ENCODE measurements at places on chromosomes 2 and 18. TPM values are rescaled to one million over a fixed set of nuclear protein-coding genes. Genes with fewer than 3 reads are reported as not detected.
A peak's percentile ranks its signal among the peaks of the same experiment; 100 is the strongest.

ERMN gene
- total RNA-seq, result 0.78 TPM

GRCh38 chr2:127413782-127414637 lies 4.2 kb upstream of the PROC start:
- DNase-seq, result no peak

OXER1 gene
- 0.32 TPM for total RNA-seq

MAP3K19 gene
- not detected for total RNA-seq

DNA sequence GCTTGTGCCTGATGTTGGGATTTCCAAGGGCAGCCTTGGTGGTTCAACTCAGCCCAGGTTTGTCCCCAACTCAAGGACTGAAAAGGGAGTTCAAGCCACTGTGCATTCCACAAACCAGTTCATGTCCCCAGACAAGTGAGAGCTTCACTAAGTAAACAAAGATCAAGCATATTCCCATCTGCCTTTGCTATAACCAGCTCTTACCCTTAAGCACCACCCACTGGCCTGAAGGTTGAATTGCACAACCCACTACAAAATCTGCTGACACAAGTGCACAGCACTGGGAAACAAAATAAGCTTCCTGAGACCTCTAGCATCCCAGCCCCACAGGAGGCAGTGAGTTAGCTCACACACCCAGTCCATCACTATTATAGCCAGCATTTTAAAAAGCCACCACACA lies 516.7 kb downstream of the NR4A2 start:
- no peak for DNase-seq

DNA sequence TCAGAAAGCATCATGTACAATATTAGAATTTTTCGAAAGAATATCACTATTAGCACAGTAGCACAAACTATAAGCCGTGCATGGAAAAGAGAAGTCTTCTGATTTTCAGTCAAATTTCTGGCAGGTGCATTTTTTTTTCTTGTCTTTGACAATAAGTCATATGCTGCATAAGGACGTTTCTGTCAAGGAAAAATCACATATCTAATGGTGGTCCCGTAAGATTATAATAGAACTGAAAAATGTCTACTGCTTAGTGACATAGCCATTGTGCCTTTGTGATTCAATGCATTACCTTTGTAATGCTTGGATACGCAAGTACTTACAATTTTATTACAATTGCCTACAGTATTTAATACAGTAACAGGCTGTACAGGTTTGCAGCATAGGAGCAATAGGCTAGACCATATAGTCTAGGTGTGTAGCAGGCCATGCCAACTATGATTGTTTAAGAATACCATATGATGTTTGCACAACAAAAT lies 329.3 kb downstream of the LRRTM4 start:
- no peak for DNase-seq

GRCh38 chr2:161265874-161266273 lies 42.4 kb upstream of the PSMD14 start:
- no peak for DNase-seq

LRATD1 gene
- 3.0 TPM for total RNA-seq

GRCh38 chr2:43445781-43446180 lies 150.1 kb downstream of the THADA start:
- no peak for DNase-seq

DNA sequence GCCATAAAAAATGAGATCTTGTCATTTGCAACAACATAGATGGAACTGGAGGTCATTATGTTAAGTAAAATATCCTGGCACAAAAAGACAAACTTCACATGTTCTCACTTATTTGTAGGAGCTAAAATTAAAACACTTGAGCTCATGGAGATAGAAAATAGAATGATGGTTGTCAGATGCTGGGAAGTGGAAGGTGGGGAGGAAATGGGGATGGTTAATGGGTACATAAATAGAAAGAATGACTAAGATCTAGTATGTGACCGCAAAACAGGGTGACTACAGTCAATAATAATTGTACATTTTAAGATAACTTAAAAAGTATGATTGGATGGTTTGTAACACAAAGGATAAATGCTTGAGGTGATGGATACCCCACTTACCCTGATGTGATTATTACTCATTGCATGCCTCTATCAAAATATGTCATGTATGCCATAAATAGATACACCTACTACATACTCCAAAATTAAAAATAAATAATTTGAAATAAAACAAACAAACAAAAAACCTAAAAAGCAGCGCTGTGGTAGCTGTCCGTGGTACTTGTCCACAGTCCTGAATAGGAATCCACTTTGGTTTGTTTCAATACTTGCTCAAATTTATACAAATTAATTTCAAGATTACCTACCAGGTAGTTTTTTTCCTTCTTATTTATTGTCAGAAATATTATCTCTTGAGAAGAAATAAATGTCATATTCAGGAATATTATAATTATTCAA lies 224.5 kb downstream of the DLGAP1 start:
- DNase-seq, result no peak

DNA sequence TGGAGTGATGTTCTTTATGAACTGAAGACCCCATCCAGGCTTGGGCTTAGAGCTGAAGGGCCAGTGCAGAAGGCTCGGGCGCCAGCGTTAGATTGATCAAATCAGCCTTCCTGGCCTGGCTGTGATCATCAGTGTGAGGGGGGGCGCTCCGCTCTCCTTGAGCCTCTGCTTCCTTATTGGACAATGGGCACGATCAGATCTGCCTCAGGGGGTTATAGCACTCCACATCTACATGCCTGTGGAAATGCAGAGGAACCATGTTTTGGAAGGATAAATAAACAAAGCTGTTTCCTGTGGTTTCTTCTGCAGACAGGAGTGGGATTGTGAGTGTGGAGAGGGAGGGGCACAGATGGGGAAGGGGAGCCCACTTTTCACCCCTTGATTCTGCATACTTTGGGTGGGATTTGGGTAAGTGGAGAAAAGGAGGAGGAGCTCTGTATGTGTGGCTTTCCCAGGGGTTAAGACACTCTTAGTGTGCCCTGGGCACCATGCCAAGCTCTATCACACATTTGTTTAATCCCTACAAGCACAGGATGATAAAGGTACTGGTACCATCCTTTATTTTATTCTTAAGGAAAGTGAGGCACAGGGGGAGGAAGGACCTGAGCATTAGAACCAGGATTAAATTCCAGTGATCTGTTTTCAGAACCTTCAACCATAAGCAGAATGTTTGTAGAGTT lies 150.5 kb downstream of the EN1 start:
- no peak for DNase-seq

GRCh38 chr18:36762074-36762473 lies 66.7 kb downstream of the TPGS2 start:
- DNase-seq, result no peak

DNA sequence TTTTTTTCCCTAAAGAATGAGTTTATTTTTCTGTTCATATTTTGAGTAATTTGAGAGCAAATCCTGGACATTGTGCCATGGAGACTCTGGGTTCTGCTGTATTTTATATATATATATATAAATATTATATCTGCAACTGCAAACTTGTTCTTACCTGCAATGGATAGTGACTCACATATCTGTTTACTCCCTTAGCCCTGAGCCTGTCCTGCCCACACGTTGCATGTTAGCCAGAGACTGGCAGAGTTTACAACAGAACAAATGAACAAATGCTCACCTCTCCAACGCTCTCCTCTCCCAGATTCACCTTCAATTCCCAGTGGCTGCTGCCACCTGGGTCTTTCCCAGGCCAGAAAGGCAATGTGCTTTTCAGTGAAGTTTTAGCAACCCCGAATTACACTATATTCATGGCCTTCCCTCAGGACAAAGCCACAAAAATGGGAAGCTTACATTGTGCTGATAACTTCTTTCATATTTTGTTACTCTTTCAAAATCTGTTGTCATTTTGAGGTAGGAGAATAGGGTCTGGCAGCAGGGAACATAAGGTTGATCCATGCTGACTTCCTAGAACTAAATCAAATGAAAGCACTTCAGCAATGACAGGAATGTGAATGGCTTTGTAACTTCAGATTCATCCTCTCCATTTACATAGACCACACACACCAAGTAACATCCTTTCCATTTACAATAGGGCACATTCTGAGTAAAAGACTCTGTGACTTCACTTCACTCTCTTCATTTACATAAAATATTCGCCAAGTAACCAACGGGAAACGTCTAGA lies 105.4 kb upstream of the FAM110C start:
- no peak for DNase-seq

GRCh38 chr2:185667452-185667851 lies 71.2 kb upstream of the FSIP2 start:
- no peak for DNase-seq

GCC2 gene
- total RNA-seq, result 17.9 TPM

- DNase-seq, result no peak
Observed at GRCh38 chr18:1779587-1779986, 791.7 kb downstream of the METTL4 start.

DNA sequence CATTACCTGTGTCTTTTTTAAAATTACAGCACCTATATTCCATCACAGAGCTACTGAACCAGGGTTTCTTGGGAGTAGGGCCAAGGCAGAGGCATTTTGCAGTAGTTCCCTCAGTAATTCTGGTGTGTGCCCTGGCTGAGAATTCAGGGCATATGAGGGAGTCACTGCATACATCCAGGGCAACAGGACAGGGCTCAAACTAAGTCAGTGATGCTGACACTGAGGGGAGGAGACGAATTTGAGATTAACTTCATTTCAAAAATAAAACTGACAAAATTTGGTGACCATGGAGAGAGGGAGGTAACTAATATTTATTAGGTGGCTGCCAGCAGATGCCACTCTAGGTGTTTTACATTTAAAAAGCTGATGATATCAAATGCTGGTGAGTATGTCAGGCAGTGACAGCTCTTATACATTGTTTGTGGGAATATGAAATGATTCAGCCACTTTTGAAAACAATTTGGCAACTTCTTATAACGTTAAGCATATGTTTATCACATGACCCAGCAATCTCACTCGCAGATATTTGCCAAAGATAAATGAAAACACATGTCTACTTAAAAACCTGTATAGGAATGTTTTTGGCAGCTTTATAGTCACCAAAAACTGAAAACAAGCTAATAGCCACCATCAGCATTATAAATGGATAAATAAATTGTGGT lies 20.3 kb downstream of the STRADB start:
- DNase-seq, result no peak

DNA sequence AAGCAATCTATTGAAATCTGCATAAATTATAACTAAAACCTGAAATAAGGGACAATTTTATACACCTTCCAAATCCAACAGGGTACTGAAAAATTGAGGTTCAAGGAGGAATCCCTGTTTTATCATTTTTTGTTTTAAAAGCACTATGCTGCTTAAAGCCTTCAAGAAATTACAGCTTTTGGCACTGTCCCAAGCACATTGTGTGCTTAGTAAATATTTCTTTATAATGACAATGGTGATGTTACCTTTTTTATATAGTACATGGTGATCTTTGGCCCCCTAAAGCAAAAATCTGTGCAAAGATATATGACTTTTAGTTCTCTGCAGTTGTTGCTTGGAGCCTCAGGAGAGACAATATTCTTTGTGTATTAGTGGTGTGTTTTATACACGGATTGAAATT lies 71.6 kb upstream of the EFEMP1 start:
- DNase-seq, result no peak

- DNase-seq, result peak; percentile 65
Observed at GRCh38 chr2:44392338-44392943, 30.7 kb downstream of the CAMKMT start.

DNA sequence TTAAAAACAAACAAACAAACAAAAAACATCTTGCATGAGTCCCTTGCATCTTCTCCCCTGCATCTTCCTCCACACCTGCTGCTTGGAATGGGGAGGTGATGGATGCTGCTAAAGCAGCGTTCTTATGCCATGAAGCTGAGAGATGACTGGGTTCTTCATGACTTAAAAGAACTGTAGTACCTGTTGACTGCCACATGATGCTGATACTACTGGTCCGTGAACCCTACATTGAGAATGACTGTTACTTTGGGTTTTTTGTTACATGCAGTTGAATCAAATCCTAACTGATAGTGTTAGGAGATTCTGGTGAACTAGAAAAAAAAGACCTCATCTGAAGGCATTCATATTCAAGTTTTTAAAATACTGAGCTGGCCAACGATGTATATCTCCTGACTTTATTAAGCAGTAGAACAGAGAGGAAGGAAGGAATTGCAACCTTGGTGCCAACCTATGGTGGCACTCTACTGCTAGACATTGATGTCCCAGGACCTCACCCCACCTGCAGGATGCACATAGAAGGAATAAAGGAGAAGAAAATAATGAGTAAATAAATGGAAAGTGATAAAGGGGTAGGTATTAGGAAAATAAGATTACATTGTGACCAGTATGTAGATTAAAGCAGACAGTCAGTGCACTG lies 63.2 kb upstream of the SPAG16 start:
- DNase-seq, result no peak

DNA sequence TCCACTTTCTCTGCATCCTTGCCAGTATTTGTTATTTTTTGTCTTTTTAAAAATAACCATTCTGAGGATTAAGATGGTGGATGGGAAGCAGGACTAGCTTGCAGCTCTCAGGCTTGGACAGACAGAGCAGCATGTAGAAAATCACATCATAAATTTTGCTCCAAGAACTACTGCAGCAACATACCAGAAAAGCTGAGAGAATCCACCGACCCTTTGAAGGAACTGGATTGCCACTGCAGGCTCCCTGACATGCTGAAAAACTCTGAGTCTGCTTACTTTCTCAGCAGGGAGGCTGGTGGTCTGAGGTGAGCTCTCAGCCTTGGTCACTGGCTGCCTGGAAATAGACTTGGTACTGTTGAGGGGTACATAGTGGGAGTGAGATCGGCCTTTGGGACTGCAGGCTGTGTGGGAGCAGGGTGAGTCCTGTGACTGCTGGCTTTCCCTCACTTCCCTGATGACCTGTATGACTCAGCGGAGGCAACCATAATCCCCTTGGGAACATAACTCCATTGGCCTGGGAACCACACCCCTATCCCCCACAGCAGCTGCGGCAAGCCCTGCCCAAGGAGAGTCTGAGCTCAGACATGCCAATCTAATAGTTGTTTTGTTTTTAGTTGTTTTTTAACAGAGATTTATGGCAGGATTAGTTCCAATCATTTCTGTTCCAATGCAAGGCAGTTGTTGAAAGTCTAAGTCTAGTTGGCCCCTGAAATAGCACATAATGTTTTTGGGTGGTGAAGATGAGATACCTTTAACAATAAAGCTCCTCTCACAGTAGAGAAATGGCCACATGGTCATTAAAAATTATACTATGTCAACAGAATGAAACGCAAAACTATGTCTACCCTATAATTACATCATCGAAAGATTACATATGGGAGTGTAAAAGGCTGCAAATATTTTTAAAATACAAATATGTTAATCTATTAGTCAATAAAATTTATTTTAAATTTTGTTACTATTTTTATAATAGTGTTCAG lies 414.2 kb upstream of the CHAC2 start:
- peak; percentile 99 for DNase-seq

- no peak for DNase-seq
Observed at GRCh38 chr2:3254442-3254941, 123.1 kb downstream of the EIPR1 start.

Measured in myocyte (in vitro differentiated cells).